Activated T-helper 1 cell treated with anti-CD3 and anti-CD28 coated beads, Interleukin-2, amount 50 U/mL, for 16 hours (primary cell): ENCODE measurements at places on chromosomes 16 and 17.

- no peak for DNase-seq
Observed at GRCh38 chr17:82380860-82381702, 9.5 kb downstream of the UTS2R start.

- DNase-seq: no peak
Observed at GRCh38 chr17:82568997-82569393, 49.5 kb downstream of the FOXK2 start.

DNA sequence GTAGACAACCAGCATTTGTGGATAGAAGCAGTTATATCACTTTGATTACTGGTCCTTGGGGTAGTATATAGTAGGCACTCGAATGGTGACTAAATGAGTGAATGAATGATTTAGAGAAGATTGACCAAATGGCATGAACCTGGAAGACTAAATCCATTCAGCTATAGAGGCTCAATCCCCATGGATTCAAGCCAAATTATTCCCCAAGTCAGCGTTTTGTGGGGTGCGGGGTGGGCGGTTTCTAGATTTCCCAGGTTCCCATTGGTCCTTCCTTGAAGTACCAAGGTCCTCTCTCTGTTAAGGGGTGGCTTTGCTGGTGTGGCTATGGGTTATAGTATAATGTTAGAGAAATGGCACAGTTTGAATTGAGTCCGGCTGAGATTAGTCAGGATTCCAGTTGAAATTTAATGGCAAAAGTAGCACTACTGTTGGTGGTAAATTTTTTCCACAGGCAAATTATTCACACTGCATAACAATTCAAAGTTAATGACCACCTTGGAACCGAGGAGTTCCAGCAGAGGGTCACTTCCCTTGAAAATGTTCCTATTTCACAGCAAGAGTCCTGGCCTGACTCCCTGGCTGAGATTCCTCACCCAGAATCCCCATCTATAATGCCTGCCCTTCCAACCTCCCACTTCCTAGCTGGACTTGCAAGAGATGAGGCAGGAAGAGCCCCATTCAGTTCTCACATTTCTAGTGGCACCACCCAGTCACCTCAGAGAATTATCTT, 27.7 kb downstream of the PCTP start:
- DNase-seq: no peak

GRCh38 chr16:55515111-55515510, 6.2 kb downstream of the LPCAT2 start:
- no peak for DNase-seq

DNA sequence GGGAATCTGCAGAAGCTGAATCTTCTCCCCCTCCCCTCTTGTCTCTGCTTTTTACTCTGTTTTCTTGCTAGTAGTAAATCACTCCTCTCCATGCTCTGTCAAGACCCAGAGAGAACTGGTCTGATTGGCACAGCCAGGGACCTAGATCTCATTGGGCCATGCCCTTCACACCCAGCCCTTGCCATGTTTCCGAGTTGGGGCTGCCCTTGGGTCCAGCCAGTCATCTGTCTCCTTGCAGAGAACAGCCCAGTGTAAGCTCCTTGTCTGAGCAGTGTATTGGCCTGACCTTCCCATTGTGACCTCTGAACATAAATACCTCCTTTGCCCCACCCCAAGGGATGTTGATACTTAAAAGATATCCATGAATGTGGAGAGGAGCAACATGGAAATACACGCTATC, 3.9 kb downstream of the MMP15 start:
- DNase-seq: no peak

GRCh38 chr16:81739503-81739902, 39.6 kb upstream of the PLCG2 start:
- no peak for DNase-seq
